ENCODE measurements at places on chromosomes 3 and 15.
A peak's percentile ranks its signal among the peaks of the same experiment; 100 is the strongest.

GRCh38 chr15:65900488-65900887 is 31.2 kb downstream of the RAB11A start:
- DNase-seq, result no peak

DNA sequence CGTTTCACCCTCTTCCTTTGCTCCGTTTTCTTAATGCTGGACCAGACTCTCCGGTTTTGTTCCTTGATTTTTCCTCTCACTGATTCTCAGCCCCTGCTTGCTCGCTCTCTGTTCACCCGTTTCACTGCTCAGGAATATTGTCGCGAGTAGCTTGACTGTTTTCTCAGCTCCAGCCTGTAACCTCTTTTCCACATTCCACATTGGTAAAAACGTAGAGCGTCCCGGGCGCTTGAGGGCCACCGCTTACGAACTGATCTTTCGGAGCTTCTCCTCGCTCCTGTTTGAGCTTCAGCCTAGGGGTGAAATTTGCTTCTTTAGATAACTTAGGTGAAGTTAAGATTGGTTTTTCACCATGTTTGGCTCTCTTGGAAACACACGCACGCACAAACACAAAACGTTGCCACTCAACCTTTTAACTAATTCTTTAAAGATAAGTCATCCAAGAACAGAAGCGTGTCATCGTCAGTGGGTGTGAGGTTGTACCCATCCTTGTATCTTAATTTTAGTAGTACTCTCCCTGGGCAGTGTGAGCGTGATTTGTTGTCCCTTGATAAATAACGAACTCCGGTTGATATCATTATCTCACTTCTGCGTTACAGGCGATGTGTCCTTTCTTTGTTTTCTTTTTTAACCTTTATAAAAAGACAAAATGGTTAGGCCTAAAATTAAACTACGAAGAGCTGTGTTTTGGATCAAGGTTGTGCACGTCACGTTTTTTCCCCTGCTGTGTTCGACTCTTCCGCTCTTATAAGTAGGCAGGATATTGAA is 1.0 kb downstream of the PAK2 start:
- peak; percentile 62 for DNase-seq

- DNase-seq, result no peak
Measured at GRCh38 chr3:197149-197827, 725 bp downstream of the CHL1 start.

GRCh38 chr3:39707314-39707909 is 102.0 kb upstream of the MYRIP start:
- peak; percentile 69 for DNase-seq

DNA sequence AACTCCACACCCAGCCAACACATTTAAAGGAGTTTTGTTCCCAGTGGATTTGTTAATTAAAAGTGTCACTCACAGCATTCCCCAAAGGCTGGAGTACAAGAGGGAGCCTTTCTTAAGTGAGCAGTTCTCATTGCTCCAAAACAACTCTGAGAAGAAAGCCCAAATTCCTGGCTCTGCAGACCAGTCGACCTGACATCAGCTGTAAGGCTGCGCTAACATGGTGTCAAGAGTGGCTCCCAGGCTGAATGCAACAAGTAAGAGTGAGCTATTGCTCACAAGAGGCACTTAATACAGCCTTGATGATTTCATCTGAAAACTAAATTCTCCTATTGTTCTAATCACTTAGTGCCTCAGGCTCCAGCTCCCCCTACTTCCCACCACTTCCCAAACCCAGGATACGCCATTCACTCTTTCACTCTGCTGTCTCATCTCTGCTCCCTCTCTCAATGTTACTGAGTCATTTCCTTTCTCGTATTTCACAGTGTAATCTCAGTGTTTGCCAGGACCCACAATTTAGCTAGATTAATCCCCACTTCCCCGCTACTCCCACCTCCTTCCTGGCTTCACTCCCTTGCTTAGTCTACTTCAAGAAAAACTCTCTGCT is 81.8 kb downstream of the WWTR1 start:
- DNase-seq, result peak; percentile 99

GRCh38 chr3:28012830-28013229 is 228.6 kb upstream of the CMC1 start:
- DNase-seq, result peak; percentile 1

DNA sequence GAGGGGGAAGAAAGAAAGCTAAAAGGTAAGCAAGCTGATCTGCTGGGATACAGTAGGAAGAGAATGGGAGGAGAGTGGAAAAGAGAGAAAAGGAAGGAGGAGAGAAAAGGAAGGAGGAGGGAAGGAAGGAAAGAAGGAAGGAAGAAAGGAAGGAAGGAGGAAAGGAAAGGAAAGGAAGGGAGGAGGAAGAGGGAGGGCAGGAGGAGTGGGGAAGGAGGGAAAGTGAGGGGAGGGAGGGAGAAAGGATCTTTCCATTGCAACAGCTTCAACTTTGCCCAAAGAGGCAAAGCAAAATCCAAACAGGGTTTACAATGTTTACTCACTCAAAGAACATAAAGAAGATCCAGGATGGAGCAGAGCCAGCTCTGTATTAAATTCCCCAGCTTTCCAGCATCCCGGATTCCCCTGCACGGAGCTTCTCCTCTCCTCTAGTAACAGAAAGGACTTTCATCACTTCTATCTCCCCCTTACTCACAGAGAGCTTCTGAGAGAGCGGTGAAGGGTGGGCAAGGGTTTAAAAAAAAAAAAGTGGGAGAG is 494.2 kb upstream of the PROK2 start:
- DNase-seq, result no peak

DNA sequence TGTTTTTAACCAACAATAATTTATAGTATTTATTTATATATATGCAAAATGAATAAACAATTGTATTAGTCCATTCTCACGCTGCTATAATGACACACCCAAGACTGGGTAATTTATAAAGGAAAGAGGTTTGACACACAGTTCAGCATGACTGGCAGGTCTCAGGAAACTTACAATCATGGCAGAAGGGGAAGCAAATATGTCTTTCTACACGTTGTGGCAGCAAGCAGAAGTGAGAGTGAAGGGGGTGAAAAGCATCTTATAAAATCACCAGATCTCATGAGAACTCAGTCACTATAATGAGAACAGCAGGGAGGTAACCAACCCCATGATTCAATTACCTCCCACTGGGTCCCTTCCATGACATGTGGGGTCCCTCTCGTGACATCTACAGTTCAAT is 162.8 kb upstream of the SLITRK3 start:
- DNase-seq, result no peak

GRCh38 chr3:14423963-14424362 is 21.6 kb downstream of the SLC6A6 start:
- no peak for DNase-seq

GRCh38 chr15:58285921-58286278 is 145.9 kb upstream of the LIPC start:
- no peak for DNase-seq

DNA sequence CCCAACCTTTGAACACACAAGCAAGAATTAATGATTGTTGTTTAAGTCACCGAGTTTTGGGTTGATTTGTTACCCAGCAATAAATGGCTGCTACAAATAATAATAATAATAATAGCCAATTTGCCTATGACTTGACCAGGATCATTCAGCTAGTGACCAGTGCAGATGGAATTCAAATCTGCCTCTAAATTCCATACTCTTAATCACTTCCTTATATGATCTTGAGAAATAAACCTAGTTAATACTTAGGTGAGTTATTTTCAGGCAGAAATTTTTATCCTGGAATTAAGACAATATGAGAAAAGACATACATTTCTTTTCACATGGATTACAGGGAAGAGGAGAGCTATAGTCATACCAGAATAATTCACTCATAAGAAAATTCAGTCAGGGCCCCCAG is 116.0 kb upstream of the GALNT15 start:
- DNase-seq, result no peak

DNA sequence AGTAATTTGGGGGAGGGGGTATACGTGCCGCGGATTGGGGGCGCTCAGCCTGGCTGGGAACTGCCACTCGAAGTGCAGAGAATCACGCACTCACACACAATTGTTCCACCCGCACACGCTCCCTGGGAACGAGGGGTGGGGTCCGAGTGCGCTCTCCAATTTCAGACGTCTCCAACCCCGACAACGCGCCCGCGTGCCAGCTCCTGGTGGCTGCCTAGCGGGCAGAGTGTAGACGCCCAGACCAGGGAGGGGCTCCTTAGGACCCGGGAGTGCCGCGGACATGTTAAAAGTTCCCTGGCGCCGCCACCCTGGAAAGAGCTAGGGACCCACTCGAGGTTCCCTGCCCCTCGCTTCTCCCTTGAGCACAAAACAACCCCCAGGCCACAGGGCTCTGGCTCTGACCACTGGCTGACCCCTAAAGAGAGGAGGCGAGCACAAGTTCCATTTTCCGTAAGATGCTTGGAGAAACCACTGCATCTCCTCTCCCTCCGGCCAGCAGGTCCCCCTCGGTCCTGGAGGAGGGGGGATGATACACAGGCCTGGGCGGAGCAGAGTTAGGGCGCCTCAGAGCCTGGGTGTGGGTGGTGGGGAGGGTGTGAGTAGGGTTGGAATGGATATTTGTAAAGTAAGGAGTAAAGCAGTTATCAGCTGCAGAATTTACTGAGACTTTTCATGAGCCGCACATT is 894 bp upstream of the ANKRD63 start:
- no peak for DNase-seq

GRCh38 chr15:96320107-96320506 is 10.4 kb upstream of the NR2F2 start:
- DNase-seq, result no peak

- no peak for DNase-seq
Measured at GRCh38 chr3:46861605-46862368, 1.5 kb downstream of the MYL3 start.

GRCh38 chr3:117408811-117409210 is 699.2 kb downstream of the TUSC7 start:
- peak; percentile 28 for DNase-seq

- no peak for DNase-seq
Measured at GRCh38 chr3:55484191-55484689, 2.9 kb downstream of the WNT5A start.

Measured in fibroblast of pulmonary artery (primary cell).